ENCODE measurements at places on chromosomes 3 and 15.

DNA sequence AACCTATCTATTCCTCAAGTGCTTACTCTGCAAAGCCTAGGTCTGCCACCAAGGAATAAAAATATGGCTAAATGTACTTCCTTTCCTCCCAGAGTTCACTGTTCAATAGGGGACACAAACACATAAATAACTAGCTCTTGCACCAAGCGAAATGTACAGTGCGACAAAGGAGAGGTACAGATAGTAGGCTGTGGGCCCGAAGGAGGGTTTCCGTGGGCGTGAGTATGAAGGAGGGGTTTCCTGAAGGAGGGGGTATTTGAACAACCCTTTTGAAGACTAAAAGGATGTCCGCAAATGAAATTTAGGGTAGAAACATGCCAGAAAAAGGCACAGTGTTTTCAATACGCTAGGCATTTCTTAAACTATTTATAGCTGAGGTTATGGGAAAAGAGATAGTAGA, 207.9 kb downstream of the LPP start:
- no peak for DNase-seq

- no peak for DNase-seq
Observed at GRCh38 chr3:196629228-196629627, 10.3 kb upstream of the NRROS start.

- DNase-seq = no peak
Observed at GRCh38 chr3:114272271-114272670, 21.6 kb upstream of the TIGIT start.

GRCh38 chr3:105594219-105594618, 227.5 kb downstream of the ALCAM start:
- DNase-seq = no peak

DNA sequence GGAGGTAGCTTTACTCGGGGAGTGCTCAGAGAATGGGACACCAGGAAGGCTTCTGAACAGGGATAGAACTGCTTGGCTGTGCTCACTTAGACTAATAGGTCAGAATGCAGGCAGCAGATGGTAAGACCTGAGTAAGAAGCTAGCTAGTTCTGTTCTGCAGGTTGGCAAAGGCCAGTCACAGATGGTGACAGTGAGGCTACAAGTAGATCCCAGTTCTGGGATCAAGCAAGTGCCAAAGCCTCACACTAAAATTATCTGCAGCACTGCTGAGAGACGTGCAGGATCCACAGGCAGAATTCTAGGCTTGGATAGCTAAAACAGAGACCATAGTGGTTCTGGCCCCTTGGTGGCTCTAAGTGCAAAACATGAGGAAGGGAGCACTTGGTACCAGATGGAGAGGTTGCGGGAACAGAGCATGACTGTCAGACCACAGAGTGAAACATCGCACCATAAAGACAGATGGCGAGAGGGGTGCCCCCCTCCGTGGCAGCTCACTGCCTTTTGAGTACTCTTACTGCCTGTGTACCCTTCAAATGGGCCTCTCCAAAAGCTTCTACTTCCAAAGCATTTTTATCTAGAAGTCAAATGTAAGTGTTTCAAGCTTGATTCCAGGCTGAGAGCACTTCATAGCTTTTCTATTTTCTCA, 3.6 kb upstream of the GLCE start:
- no peak for DNase-seq

GRCh38 chr3:88211096-88211890, 61.5 kb downstream of the C3orf38 start:
- DNase-seq = no peak

DNA sequence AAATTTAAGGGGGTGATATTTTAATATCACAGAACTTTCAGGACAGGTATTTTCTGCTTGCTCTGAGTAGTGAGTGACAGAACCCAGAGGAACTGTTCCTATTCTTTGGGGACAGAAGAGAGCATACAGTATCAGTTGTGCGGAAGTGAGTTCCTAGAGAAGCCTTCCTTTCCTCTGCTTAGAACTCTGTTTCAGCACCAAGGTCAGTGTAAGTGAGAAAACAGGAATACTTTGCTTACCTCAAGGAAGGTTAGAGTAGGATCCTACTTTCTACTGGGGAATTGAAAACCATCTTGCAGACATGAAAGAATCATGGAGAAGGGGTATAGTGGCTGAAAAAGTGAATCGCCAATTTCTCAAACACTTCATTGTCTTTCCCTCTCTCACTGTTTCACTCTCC, 542.4 kb downstream of the SQOR start:
- DNase-seq = no peak

- no peak for DNase-seq
Observed at GRCh38 chr15:98734466-98735199, 86.3 kb downstream of the IGF1R start.

- DNase-seq = no peak
Observed at GRCh38 chr3:10762116-10762515, 53.9 kb upstream of the SLC6A11 start.

DNA sequence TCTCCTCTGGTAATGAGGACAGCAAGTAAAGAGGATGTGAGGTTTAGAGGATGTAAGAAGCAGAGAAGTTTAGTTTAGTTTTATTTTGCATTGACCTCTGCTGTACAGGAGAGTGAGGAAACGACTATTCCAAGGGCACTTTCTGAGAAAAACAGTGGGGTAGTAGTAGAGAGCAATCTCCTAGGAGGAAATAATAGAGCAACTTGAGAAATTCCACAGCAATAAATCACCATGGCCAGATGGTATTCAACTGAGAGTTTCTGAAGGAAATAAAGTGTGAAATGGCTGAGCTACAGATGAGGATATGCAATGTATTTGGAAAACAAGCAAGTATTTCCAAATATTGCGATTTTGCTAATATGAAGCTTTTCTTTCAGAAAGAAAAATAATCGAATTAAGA, 118.9 kb downstream of the DPH6 start:
- DNase-seq = no peak

- no peak for DNase-seq
Observed at GRCh38 chr3:184733181-184733580, 21.3 kb upstream of the MAGEF1 start.

DNA sequence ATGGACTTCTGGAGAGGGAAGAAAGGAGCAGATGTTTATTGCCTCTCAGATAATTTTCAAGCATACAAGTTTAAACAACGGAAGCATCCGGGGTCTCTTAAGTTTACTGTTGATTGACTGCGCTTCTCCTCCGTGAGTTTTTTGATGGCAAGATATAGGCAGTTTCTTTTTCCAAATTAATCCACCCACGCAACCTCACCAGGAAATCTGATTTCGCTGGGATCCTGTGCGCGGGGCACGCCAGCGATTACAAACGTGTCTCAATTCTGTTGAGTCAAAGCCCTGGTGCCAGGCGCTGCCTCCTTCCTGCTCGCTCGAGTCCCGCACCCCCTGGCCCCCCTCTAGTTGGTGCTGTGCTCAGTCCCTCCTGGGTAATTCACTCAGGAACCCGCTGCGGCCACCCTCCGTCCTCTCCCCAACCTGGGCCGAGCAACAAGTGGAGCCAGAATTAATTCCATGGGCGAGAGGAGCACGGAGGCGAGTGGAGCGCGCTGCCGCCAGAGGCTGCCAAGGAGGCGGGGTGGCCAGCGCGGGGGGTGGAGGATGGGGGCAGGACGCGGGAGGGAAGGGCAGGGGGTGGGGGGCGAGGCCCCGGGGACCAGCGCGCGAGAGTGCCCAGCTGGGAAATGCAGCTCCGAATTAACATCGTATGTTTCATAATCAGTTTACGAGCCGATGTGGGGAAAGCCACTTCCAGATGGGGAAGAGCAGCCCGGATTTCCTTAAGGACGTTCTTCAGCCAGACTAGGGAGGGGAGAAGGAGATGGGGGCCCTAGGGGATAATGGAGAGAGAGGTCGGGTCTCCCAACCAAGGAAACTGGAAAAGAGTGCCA, 6.0 kb downstream of the WNT5A start:
- no peak for DNase-seq

- no peak for DNase-seq
Observed at GRCh38 chr3:25532431-25533162, 104.5 kb downstream of the RARB start.

GRCh38 chr3:42668413-42668760, 14.9 kb downstream of the ZBTB47 start:
- DNase-seq = no peak

GRCh38 chr3:23837691-23838090, 31.9 kb downstream of the UBE2E1 start:
- DNase-seq = no peak

DNA sequence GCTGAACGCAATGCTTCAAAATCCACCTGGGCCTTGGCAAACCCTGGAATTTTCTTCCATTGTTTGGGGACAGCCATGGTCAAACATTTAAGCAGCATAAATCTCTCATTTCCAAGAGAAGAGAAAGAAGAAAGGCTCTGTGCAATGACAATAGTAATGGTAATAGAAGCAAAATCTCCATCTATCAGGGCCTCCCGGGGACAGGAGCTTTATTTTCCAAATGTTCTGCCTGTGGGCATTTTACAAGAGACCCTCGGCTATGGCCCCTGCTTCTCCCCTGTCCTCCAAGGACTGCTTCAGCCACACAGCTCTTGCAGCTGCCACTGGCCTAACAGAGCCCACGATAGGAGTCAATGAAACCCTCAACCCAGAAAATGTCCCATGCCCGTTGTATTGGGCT, 12.7 kb upstream of the FAM240A start:
- DNase-seq = no peak

DNA sequence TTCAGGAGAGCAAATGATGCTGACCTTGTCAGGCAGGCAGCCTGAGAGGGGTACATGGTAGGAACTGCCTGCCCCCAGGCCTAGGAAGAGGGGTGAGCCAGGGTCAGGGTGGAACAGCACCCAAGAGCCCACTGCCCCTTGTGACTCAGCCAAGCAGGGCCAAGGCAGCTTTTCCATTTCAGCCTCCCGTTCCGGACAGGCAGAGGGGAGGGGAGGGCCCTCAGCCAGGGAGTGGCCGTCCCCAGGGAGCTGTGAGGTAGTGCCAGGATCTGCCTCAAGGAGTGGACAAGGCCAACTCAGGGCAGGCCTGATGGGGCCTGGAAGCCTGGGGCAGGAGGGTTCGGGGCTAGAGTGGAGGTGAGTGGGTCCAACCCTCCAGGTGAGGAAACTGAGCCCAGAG, 5.1 kb upstream of the ANKRD63 start:
- no peak for DNase-seq

DNA sequence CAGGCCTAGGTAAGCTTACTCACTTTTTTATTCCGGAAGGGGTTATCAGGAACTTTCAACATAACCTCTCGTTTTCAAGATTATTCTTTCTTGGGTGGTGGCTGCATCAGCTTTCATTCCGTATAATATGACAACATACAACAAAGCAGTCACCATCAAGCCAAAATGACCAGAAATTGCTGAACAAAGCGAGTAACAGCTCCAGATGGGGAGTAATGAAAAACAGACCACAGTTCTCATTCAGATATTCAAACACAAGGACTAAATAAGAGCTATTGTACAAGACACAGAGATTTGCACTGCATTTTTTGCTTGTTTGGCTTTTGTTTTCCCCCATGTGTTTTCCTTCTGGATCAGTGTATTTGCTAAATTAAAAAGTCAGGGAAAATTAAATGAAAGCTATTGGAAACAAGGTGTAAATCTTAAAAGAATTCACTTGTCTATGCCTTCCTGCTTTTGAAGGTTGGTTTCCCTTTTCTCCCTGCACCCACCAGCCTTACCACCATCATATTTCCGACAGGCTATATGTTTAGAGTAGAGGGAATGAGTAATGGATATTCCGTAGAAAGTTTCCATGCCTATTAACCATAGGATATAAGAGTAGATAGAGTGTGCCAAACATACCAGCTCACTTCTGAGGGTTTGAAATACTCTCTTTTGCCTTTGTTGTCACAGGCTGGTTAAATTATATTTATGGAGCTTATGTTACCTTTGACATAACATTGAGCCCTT, 213.6 kb downstream of the RBMS3 start:
- no peak for DNase-seq

- no peak for DNase-seq
Observed at GRCh38 chr3:40585381-40586016, 60.7 kb downstream of the ZNF621 start.

- DNase-seq = no peak
Observed at GRCh38 chr15:74869372-74869725, 3.8 kb downstream of the SCAMP2 start.

- DNase-seq = no peak
Observed at GRCh38 chr3:64651741-64652241, 36.0 kb downstream of the ADAMTS9 start.

DNA sequence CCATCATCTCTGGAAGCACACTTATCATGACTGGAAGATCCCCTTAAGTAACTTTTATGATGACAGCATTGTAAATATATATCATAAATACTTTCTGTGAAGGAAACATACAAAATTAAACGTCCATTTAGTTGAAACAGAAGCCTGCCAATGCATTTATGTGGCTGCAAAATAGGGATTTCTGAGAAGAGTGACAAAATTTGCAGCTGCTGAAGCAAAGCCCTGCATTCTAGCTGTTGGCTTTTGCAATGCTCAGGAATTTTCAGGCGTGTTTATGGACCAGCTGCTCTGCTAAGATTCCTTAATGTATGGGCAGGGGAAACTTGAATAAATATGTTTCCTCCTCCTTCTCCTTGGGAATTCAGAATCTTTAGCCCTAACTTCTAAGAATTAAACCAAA, 137.3 kb downstream of the CACNA2D3 start:
- DNase-seq = no peak

DNA sequence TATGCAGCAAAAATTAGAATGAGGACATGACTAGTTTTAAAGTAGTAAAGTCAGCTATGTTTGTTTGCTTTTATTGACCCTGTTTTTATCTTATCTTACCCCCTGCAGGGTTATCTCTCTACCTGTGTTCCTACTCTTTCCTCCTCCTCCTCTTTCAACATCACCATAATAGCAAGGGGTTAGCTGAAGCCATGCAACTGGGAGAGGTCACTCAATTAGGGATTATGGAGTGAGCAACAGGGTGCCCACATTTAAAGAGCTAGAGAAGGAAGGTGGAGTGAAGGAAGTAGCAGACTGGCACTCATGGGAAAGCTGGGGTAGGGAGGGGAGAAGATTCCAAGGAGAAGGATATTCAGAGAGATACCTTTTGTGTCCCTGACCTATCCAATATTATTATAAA, 125.9 kb downstream of the LRTM1 start:
- DNase-seq = no peak

DNA sequence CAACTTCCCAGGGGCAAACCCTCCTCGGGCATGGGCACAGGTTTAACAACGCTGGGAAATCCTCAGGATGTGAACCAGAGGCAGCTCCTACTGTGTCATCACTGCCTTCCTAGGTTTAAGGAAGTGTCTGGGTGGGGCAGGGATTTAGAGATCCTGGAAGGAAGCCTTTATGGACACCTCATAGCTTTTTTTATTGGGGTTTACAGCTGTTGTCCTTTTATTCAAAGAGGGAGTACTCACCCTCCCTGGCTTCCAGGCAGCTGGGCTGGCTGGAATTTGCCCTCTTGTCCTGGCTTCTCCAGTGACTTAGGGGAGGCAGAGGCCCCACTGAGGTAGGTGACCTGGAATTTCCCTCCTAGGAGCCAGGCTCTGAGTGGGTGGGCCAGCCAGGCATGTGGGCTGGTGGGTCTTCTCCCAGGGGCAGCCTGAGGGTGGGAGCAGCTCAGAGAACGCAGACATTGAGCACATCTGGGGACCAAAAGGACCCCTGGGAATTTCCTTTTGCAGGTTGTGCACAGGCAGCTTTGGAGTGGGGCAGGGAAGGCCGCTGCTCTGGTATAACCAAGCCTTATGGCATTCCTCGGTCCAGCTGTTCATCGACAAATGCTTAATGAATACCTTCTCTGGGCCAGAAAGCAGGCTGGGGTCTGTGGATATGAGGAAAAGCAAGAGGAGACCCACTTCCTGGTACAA, 13.5 kb upstream of the FAM3D start:
- no peak for DNase-seq

GRCh38 chr3:115930168-115930567, 306.9 kb downstream of the GAP43 start:
- no peak for DNase-seq
